ENCODE measurements at places on chromosomes 12 and 14. TPM values are rescaled to one million over a fixed set of nuclear protein-coding genes. Genes with fewer than 3 reads are reported as not detected.

Gene P2RX2
- total RNA-seq, result not detected

Gene TAS2R9
- total RNA-seq, result not detected

Gene KRT73
- total RNA-seq, result not detected

Gene FGF23
- total RNA-seq, result not detected

- DNase-seq, result no peak
These were observed 272.9 kb downstream of the ADGRD1 start for GRCh38 chr12:131226345-131227265.

DNA sequence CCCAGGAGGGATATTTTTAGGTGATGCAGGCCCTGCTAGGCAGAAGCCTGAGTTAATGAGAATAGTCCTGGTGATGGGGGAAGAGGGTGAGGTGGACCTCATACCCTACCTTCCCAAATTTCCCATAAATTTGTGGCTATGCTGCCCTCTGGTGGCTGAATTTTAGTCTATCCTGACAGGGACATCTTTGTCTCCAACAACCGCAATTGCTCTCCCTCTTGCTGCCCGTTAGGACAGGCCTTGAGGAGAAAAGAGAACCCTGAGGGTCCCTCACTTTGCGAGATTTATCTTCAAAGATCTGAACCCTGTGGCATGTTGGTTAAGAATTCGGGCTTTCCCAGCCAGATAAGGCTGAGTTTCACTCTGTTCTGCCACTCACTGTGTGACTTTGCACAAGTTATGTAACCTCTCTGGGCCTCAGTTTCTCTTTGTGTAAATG, 9.8 kb upstream of the ZNF385A start:
- no peak for DNase-seq

GRCh38 chr14:21734457-21735074, 60.9 kb upstream of the OR4E1 start:
- DNase-seq, result no peak

DNA sequence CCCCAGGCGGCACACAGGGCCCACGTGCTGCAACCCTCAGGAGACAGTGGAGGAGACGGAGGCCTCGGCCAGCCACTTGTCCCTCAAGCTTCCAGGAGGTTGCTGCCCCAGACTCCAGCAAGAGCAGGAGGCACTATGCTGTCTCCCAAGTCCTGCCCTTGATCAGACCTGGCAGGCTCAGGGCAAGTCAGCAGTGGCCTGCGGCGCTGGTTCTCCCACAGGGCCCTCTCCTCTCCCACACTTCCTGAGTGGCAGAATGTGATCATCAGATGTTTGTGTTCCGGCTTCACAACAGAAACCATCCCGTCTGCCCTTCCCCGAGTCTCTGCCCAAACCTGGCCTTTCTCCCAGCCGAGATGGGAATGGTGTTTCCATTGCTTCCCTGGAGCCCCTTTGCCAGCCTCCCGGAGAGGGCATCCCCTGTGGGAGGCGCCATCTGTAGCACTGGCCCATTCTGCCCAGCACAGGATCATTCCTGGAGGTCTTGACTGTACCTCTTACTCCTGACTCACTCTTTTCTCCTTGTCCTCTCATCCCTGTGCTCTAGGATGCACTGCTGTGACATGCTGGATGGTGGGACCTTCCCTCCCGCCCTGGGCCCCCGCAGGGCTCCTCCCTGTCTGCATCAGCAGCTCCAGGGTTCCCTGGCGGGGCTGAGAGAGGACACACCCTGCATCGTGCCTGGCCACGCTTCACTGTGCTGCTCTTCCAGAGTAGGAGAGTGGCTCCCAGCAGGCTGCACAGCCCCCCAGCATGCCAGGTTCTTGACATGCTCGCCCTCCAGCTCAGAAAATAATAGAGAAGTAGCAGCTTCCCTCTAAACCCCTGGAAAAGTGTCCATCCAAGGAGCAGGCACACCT, 114.7 kb upstream of the FKBP4 start:
- no peak for DNase-seq

GRCh38 chr14:78075555-78076277, 94.5 kb upstream of the NRXN3 start:
- no peak for DNase-seq

GRCh38 chr14:79274641-79275291, 936.5 kb downstream of the DIO2 start:
- no peak for DNase-seq

DNA sequence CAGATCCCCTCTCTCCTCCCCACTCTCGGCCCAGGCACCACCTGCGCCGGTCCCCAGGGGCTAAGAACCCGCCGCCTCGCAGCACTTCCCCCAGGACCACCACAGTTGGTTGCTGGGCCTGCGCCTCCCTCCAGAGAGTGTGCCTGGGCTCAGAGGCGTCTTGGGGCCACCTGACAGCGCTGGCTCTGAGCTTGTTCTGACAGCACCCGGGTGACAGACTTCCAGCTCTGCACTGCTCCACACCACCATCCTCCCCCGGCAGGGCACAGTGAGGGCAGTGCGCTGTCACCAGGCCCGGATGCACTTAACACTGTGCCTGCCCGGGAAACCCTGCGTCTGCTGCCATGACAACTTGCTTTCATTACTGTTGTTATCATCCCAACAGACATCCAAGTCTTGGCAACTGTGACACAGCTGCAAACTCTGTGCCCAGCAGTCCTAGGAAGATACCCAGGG, 6.6 kb downstream of the BRF1 start:
- no peak for DNase-seq

GRCh38 chr12:93427779-93428564, 13.8 kb downstream of the UBE2N start:
- no peak for DNase-seq

DNA sequence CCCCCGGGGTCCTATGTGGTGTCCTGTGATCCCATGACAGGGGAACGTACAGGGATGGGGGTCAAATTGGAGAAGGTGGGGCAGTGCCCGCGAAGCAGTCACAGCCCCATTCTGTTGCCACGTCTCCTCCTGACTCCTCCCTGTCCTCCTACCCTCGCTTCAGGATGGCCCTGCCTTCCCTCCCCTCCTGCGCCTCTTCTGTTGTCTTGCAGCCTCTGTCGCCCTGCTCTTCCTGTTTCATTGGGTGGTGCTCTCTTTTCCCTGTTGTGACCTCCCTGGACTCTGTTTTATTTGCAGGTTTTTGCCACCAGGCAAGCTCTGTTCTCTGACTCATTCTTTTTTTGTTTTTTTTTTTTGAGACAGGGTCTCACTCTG, 18.7 kb downstream of the CABP1 start:
- no peak for DNase-seq

- peak; percentile 97 for DNase-seq
These were observed 25.3 kb downstream of the JDP2 start for GRCh38 chr14:75452900-75453816.

DNA sequence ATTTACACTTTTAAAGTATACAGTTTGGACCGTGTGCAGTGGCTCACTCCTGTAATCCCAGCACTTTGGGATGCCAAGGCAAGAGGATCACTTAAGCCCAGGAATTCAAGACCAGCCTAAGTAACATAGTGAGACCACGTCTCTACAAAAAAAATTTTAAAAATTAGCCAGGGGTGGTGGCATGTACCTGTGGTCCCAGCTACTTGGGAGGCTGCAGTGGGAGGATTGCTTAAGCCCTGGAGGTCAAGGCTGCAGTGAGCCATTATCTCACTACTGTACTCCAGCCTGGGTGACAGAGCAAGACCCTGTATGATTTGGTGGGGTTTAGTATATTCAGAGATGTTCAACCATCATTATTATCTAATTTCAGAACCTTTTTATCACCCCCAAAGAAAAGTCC, 4.7 kb downstream of the EIF4B start:
- DNase-seq, result no peak

DNA sequence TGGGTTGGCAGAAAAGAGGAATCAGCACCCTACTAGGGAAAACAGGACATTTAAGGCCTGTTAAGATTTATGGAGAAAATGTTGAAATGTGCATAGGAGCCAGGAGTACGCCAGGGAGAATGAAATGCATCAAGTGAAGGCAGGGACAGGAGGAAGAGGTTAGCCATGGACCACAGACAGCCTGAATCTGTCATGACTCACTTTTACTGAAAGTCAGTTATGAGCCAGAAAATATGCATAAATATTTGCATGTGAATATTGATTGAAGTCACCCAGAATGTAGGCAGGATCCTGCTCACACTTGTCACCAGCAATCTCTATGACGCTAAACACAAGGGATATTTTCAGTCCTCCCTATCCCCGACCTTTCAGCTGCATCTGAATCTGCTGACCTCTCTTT, 25.1 kb upstream of the CDK17 start:
- DNase-seq, result no peak

GRCh38 chr14:95323917-95324316, 4.2 kb upstream of the CLMN start:
- no peak for DNase-seq

GRCh38 chr12:56878010-56878339, 56.2 kb downstream of the SDR9C7 start:
- no peak for DNase-seq

- DNase-seq, result no peak
These were observed 39.9 kb downstream of the TMEM132D start for GRCh38 chr12:129863938-129864337.

DNA sequence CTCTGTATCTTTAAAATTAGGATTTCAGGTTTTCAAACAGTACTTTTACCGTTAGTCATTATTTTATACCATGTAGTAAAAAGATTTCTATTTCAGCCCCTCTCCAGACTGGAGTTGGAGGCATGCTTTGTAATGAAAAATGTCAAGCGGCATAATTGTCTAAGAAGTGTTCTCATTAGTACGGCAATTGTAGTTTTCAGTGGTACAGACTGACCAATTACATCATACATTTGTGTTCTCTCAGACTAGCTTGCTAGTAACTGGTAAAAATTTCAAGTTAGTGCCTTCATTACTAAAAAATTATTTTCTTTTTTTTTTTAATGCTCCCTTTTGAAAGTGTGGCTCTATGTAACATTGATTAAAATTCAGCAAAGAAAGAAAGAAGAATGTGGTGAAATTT, 4.5 kb downstream of the USP30 start:
- DNase-seq, result no peak

- no peak for DNase-seq
These were observed 12.0 kb downstream of the IGF1 start for GRCh38 chr12:102468261-102468915.

DNA sequence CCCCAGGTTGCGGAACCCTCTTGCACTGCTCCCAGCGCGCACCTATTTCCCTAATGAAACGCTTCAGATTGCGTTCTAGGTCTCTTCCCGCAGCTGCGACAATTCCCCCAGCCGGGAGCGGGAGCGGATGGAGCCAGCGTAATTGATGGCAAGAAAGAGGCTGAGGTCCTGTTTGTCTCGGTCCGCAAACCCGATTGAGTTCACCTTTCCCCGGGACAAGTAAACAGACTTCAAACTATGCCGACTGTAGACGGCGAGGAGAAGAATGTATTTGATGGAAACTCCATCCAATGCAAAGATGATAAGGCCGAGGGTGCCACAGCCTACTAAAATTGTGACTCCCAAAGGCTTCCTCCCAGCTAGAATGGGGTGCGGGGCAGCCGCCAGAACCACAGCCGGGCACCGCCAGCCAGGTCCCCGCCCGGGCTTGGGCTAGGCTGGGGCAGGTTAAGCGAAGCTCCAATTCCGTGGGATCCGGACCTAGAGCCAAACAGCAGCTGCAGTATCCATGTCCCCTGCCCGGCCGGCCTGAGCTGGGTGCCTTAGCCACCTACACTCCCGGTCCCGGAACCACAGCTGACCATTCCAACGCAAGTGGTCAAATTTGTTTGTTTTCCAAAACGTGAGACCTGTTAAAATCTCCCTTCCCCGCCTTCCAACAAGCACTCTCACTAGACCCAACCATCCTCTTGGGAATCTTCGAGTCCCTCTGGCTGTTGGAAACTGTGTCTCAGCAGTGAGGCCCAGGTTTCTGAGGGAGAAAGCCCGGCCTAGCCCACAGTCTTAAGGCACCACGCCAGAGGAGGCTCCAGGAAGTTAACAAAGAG, 5.5 kb downstream of the NKX2-1 start:
- peak; percentile 77 for DNase-seq

GRCh38 chr12:124174451-124175348, 120.2 kb upstream of the RFLNA start:
- no peak for DNase-seq

DNA sequence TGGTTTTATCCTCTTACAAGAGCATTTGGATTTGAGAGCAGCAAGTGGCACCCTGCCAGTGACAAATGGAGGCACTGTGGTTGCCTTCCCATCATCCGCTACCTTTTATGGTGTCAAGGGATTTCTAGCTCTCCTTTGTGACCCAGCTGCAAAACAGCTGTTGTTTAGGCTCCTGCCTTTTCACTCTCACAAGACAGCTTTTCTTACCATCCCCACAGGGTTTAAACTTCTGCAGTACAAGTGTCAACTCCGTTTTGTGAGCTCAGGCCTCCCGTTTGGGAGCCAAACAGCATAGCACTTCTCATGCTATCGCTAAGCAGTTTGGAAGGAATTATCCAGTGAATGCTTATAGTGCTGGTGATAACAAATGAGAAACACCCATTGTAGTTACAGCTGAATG, 331.4 kb downstream of the TMTC2 start:
- DNase-seq, result no peak

- no peak for DNase-seq
These were observed 341.4 kb downstream of the ADAMTS20 start for GRCh38 chr12:43210485-43211192.

All from osteocyte (in vitro differentiated cells).